Amniotic epithelial cell (primary cell): ENCODE measurements at places on chromosomes 6 and 20.

DNA sequence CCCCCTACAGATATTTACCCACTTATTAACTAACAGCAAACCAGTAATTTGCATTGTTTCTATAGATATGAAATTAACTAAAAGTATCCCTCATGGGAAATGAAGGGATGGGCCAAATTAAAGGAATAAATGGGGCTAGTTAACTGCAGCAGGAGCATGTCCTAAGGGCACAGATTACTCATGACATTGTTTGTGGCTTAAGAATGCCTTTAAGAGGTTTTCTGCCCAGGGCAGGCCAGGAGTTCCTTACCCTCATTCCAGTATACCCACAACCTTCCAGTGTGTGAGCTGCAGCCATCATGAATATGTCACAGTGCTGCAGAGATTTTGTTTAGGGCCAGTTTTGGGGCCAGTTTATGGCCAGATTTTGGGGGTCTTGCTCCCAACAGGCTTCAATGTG, 1101.9 kb downstream of the PRIM2 start:
- DNase-seq: no peak

DNA sequence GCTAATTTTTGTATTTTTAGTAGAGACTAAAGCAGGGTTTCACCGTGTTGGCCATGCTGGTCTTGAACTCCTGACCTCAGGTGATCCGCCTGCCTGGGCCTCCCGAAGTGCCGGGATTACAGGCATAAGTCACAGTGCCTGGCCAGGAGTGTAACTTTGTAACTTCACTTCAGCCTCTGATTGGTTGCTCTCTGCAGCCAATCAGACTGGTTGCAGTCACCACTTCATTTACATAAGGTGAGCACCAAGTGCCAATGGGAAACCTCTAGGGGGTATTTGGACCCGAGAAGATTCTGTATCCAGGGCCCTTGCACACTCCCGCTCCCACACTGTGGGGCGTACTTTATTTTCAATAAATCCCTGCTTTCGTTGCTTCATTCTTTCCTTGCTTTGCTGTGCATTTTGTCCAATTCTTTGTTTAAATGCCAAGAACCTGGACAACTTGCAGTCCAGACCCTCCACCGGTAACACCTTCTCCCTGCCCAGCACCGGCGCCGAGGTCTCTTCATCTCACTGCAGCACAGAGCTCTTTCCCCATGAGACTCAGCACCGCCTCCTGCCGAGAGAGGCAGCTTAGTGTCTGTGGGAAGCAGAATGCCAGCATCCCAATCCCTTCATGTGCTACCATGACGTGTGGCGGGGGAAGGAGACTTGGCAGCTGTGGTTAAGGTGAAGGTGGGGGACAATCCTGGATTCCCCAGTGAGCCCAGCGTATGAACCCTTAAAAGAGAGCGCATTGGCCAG, 14.0 kb upstream of the MRGBP start:
- DNase-seq: no peak

- no peak for DNase-seq
Observed at GRCh38 chr20:62515826-62516225, 40.0 kb upstream of the GATA5 start.

GRCh38 chr20:40571639-40572038, 117.4 kb downstream of the MAFB start:
- DNase-seq: no peak

DNA sequence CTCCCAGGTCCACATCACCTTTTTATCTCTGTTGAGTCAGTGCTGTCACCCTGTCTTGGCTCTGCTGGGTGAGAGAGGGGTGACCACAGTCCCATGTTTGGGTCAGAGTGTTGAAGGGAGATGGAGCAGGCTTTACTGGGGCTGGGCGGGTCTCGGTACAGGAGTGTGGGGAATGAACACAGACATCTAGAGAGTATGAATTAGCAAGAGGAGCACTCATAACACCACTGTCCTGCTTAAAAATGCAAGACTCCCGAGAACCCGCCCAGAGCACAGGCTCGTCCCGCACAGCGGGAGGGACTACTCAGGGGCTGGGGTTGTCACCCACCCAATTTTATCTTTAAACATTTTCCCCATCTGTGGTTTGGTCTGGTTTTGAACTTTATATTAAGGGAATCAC, 27.5 kb upstream of the DACT2 start:
- no peak for DNase-seq

- DNase-seq: no peak
Observed at GRCh38 chr6:145755682-145756081, 20.4 kb upstream of the EPM2A start.

DNA sequence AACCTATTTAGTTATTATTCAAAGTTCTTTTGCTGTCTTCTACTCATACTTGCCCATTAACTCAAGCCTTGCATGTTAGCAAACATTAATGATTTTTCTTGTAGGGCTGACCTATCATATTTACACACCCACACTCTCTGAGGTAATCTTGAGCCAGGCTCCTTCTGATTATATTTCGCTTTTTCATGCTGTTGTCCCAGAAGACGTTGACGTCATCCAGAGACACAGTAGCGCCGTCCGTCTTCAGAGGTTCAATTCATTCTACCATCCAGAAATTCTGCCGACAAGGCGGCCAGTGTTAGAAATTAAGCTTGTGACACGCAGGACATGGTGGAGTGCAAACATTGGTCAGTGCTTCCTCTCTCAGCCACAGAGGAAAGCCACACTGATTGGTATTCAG, 584.7 kb downstream of the BMP2 start:
- DNase-seq: no peak

- DNase-seq: no peak
Observed at GRCh38 chr6:51844336-51844735, 243.1 kb downstream of the PKHD1 start.

DNA sequence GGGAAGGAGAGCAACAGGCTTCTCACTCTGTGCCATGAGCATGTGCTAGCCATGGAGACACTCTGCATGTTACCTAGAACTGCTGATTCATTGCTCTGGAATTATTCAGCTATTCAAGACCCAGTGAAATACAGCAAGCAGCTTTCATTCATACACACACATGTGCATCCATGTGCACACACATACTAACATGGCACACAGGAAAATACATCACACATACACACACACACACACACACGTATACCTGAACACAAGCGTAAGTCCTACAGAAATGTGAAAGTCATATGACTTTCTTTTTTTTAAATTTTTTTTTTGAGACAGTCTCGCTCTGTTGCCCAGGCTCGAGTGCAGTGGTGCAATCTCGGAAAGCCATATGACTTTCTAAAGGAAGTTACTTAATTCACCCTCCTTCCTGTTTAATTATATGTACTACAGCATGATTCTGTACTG, 108.2 kb upstream of the NFATC2 start:
- peak; percentile 73 for DNase-seq

DNA sequence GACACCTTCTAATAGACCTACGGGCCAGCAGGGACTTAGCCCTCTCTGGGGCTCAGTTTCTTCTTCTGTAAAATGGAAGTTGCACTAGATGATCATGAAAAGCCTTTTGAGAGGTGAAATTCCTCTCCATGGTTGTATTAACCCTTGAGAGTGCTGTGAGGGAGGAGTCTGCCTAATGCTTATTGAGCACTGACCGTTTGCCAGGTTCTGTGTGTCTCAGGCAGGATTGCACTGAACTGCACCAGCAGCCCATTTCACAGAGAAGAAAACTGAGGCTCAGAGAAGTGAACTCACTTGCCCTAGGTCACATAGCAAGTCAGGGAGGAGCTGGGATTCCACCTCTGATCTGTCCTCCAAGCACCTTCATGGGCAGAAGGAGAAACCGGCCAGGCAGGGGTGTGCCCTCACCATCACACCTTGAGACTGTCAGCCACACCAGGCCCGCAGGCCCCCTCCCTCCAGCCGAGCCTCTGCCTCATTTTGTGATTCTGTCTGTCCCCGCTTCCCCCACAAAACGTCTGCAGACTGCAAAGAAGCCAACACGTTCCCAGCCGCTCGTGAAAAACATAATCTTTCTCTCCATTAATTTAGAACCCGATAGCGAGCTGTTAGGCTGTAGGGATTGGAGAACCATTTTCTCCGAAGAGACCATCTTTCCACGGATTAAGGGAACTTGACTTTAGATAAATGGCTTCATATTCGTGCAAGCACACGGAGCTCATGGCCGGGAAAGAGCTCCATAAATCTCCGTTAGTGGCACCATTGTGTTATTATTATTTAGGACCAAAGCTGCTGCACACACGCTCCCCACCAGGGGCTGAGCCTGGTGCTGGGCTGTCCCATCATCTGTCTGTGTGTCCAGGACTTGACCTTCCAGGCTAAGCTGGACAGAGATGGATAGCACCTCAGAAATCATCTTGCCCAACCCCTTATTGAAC, 46.0 kb downstream of the KIAA1755 start:
- DNase-seq: no peak

GRCh38 chr20:44010162-44010704, 95.6 kb downstream of the TOX2 start:
- DNase-seq: no peak

- DNase-seq: no peak
Observed at GRCh38 chr6:144867761-144868160, 582.6 kb downstream of the UTRN start.

- no peak for DNase-seq
Observed at GRCh38 chr20:43040427-43040826, 149.3 kb downstream of the PTPRT start.

- peak; percentile 9 for DNase-seq
Observed at GRCh38 chr6:8130399-8130798, 28.1 kb upstream of the EEF1E1 start.

GRCh38 chr20:23455639-23456038, 3.0 kb upstream of the CST11 start:
- DNase-seq: no peak

DNA sequence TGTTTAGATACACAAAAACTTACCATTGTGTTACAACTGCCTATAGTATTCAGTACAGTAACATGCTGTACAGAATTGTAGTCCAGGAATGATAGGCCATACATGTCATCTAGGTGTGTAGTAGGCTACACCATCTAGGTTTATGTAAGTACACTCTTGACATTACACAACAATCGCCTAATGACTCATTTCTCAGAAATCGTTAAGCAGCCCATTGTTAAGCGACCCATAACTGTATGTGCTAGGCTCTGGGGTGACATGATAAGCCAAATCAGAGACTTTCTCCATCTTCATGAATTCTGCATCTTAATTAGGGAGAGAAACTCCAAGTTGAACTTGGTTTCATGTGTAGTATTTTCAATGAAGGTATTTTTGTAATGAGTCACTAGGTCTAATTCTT, 17.2 kb downstream of the STK35 start:
- DNase-seq: peak; percentile 25

DNA sequence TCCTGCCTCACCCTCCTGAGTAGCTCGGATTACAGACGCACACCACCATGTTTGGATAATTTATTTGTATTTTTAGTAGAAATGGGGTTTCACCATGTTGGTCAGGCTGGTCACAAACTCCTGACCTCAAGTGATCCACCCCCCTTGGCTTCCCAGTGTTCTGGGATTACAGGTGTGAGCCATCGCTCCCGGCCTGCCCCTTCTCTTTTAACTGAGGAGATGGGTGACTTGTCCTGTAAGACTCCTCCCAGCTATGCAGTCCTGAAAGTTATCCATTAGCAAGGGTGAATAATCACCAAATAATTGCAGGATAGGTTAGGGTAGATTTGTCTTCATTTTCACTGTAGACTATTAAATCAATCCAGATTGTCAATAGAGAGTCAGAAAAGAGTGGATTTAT, 40.5 kb upstream of the JARID2 start:
- no peak for DNase-seq

DNA sequence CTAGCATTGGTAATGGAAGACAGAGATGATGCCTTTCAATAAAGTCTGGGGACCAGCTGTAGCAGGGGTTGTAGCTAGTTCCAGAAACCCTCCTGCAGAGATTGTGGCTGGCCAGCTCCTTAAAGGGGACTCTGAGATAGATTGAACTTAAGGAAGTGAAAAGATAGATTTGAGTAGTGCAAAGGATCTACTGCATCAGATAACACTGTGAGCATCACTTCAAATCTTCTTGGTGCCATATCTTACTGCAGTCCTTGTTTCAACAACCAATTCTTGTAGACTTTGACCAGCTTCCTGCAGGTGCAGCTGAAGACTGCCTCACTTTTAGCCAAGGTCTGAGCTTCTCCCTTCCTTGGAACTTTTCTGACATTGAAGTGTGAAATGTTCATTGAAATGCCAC, 14.8 kb upstream of the CEP162 start:
- DNase-seq: no peak

GRCh38 chr6:45427726-45428125, 50.0 kb upstream of the SUPT3H start:
- peak; percentile 15 for DNase-seq

- DNase-seq: peak; percentile 42
Observed at GRCh38 chr6:147177286-147177685, 26.9 kb upstream of the STXBP5 start.
